ENCODE measurements at places on chromosomes 1 and 21.

DNA sequence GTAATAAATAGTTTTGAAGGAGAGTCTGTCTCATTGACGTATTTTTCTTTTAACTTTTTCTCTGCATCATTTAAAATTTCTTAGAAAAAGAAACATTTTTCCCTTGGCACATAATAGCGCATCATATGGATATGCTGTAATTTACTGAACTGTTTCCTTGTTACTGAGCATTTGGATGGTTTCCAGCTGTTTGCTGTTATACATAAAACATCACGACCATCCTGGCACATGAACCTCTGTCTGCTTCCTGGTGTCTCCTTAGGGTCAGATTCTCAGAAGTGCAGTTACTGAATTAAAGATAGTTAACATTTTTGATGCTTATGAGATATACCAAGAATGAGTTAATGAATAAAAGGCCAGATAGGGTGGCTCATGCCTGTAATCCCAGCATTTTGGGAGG is 67.2 kb downstream of the BACE2 start:
- DNase-seq: no peak

DNA sequence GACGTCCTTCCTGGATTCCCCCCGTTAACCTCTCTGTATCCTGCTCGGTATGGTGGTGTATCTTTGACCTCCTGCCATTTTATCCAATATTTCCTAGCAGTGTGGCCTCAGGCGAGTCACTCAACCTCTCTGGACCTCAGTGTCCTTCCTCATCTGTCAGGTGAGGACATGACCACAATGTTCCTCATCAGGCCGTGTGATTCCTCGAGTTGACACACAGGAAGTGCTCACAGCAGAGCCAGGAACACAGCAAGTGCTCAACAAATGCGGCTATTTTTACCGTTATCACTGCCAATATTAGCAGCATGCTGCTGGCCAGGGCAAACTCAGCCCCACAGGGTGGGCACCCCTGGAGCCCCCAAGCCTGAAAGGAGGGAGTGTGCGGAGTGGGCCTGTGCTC is 450.2 kb downstream of the KIF26B start:
- DNase-seq: no peak

DNA sequence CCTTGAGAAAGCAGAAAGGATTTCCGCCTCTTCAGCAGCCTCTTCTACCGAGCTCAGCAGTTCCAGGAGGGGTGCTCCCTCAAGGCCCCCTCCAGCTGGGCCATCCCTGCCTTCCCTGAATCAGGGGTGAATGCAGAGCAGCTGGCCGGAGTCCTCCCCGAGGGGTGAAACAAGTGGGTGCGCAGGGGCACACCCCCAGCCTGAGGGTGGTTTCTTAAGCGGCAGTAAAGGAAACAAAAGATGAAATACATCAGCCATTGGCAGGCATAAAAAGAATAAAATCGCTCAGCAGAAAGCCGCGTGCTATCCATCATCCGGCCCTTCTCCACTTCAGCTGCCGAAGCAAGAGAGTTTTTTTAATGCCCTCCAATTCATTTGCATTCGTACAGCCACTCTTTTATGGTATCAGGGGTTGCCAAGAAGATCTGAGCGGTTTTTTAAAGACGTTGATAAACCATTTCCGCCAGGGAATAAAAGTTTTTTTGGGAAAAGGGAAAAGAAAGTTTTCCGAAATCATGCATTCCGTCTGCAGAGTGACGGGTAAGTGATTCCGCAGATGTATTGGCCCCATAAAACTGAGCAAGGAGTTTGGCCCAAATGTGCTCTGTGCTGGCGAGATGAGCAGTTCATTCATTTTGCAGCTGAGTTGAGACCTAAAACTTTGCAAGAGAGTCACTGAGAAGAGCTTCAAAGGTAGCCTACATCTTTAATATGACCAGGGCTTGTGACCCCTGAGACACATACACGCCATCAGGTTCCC is 73.7 kb upstream of the ZC3H12A start:
- no peak for DNase-seq

DNA sequence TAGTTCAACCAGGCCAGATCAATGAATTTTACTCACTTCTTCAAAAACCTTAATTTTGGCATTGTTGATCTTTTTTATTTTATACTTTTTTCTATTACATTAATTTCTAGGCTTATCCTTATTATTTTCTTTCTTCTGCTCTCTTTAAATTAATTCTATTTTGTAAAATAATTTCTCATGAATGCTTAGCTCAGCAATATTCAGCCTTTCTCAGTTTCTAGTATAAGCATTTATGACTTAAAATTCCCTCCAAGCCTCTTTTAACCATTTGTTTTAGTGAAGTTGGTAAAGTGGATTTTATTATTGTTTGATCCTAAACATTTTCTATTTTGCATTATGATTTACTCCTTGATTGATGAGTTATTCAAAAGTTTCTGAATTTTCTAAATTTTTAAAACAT is 20.6 kb upstream of the SAMD13 start:
- no peak for DNase-seq

GRCh38 chr1:244296447-244296846 is 155.3 kb downstream of the ADSS2 start:
- DNase-seq: no peak

DNA sequence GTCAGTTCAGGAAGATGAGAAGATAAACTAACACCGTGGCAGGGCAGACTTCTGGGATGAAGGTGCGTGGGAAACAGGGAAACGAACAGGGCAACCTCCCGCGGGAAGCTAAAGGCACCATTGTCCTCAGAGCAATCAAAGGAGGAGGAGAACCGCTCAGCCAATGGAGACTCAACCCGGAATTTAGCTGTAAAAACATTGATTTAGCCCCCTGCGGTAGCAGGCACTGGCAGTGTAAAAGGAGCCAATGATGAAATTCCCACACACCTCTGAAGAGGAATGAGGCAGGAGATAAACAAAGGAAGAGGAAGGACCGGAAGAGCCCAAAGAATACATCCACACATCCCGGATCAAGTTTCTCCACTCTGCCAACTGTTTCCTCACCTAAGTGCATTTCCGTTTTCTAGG is 19.5 kb downstream of the HLCS start:
- no peak for DNase-seq

DNA sequence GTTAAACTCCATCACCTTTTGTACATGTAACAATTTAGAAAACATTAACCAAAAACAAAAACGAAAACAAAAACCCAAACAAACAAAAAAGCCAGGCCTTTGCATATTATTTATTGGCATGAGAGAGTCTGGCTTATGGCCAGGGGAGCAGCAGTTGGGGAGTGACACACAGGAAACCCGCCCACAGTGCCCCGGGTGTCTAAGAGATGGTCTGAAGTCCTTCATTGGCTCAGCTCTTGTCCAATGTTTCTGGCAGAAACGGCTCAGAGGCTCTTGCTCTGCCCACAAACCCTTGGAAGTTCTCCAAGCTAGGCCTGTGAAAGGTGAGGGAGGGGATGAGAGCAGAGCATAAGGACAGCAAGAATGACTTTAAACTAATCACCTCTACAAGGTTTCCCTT is 131.5 kb downstream of the CNIH3 start:
- DNase-seq: no peak

DNA sequence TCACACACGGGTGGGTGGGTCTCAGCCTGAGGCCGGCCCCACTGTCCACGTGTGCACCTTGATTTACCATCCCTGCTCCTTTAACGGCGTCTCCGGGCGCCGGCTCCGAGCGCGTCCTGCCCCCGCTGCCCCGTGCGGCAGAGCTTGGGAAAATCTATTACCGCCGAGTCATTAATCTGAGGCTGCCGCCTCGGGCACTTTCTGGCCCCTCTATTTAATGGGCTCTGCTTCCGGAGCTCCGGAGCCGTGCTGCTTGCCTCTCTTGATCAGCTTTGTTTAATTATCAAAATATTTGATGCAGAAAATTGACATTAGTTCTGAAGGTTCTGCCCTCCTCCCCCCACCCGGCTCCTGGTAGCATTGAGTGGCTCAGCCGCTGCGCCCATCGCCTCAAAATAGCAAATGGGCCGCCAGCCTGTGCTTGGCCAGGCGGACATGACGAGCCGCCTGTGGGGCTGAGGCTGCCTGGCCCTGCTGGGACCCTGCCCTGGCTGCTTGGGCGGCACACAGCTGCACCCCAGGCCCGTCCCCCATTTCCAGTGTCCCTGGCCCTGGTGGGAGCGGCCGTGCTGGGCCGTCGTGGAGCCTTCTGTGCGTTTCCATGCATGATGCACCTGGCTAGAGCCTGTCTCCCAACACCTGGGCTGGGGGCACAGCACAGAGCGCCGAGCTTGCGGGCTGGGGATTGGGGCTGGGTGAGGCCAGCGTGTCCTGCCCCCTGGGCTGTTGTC is 81.6 kb upstream of the TTC34 start:
- DNase-seq: no peak

DNA sequence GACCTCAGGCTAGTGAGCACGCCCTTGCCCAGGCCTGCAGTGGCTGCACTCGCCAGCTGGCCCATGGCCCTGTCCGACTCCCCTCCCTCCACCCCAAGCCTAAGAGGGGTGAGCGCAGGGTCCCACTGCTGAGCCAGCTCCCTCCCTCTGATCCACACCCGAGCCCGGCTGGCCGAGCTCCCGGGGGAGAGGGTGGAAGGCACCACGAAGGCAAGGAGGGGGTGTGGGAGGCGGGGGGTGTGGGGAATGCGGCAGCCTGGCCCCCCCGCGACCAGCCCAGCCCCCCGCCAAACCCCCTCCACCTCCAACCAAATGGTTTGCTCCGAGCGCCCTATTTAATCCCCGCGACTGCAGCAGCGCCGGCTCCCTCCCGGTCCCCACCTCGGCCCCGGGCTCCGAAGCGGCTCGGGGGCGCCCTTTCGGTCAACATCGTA is at the start of gene CADM3:
Gene CADM3, plus strand, starts transcription at position 362 of the 434 bp plus-strand sequence. CDS start 151 bp downstream, outside the sequence.
- no peak for DNase-seq

DNA sequence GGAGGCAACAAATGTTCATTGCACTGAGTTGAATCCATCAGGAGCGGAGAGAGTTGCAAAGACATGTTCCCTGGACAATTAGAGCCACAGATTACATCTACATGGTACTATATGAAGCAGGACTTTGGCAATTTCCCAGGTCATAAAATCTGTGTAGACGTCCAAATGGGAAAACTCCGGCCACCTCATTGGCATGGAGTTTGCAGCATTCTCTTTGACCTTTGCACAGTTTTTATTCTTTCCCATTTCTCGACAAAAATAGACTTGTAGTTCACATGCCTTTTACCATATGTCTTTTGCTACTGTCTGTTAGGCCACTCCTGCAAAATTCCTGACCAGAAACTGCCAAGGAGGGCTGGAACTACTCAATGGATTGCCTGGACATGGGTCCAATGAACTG is 48.2 kb downstream of the UBE2T start:
- no peak for DNase-seq

GRCh38 chr1:227397354-227397978 is 79.2 kb upstream of the CDC42BPA start:
- no peak for DNase-seq

DNA sequence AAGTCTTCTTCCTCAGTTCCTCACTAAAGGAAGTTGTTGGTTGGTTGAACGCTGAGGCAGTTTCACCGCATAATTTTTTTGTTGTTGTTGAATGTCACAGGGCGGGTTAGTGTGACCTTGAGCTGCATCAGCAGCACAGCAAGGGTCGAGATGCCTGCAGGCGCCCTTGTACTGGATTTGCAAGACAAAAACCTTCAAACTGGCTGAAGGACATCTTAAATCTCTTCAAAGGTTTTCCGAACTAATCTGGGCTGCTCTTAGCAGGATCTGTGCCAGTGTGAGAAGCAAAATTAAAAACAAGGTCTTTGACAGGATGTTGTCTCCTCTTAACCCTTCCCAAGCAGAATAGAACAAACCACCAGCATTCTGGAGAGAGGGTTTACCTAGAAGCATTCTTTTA is 59.4 kb downstream of the NRIP1 start:
- DNase-seq: no peak

DNA sequence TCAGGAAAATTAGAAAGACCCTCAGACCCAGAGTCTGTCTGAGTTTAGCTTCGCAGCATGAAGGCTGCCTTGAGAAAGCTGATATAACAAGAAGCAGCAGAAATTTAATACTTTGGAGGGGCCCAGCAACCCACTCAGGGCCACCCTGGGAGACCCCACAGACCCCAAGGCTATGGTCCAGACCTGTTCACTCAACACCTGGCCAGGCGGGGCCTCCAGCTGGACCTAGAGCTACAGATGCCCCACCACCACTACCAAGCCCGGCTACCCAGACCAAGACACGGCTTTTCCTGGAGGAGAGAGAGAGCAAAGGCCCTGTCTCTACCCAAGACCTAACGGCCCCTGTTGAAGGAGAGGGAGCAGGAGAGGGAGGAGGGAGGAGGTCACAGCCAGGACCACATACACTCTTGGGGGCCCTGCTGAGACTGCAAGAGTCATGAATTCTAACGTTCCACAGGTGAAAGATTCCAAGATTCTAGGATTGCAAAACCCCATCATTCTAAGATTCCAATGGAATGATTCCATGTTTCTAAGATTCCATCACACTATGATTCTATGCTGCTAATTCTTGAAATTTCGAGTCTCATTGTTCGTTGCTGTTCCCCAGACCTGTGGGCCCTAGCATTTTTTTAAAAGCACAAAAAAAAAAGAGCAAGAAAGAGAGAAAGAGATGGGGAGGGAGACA is 53.2 kb downstream of the LACTBL1 start:
- DNase-seq: no peak

- DNase-seq: no peak
Measured at GRCh38 chr1:34822202-34822601, 29.4 kb downstream of the GJA4 start.

DNA sequence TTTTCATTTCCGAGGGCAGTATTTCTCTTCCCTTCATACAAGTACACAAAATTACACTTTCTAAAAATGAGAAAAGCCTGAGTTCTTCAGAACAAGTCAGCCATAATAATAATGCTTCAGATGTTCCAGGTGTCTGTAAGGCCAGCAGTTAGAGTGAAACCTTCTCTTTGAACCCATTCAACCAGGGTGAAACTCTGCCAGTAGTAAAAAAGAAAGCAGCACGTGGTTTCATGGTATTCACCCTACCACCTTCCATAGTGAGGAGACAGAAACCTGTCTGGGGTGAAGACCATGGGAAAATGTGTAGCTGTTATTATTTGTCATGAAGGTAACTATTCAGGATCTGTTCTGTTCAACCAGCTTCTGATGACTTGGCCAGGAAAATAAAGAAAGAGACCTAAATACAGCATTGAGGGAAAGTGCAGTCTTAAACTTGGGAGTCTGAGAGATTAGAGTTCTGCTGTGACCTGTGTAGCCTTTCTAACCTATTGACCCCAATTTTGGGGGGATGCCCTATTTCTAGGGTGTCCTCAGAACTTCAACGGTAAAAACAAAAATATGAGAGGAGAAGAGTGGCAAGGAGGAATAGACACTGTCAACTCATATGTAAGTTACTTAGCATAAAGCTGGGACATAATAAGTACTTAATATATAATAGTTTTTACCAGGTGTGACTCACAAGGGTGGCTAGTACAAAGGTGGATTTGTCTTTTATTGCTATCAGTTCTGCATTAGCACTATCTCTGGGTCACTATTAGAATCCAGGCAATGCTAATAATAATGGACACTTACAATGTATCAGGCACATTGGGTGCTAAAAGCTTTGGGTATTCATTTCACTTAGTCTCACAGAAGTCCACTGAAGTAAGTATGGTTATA is 70.0 kb upstream of the TNFSF4 start:
- DNase-seq: no peak

DNA sequence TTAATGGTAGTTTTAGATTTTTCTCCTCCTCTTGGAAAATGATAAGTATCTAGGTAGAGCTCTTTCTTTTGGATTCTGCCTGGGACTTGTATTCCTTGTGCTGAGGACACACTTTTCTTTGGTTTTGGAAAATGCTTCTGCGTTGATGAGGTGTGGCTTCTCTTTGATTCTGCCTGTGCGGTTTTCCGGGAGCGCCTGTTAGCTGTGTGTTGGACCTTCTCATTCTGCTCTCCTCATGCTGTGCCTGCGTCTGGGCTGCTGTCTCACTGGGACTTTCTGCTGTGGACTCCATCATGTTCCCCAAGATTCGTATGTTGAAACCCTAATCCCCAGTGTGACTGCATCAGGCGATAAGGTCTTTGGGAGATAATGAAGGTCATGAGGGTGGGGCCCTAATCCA is 21.0 kb downstream of the C1orf174 start:
- no peak for DNase-seq

Measured in left lung (tissue), 14 donors.